ENCODE measurements at places on chromosomes 11 and 22. TPM values are rescaled to one million over a fixed set of nuclear protein-coding genes. Genes with fewer than 3 reads are reported as not detected.

- no peak overlapping the region for H3K27ac ChIP-seq
- peaks cover 14% of the 10 kb centered on the region for H3K4me1 ChIP-seq
- 0 out of 2 replicates have a peak, but pooled peaks cover under 1% of the 10 kb centered on the region for H3K27me3 ChIP-seq
Measured at GRCh38 chr11:117816151-117816741, 8.3 kb downstream of the FXYD2 start.

DNA sequence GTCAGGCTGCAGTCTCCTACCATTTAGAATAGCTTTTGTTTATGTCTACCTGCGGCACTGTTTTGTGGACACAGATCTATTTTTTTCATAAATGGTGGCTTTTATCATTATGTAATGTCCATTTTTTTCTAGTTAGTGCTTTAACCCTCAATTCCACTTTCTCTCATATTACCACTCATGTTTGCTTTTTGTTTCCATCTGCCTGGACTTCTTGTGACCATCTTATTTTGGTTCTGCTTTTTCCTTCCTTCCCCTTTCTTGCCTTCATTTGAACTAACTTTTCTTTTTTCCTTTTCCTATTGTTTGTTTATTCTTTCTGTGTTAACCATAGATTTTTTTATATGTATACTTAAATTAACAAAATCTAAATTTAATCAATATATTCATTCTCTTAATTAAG is 98.5 kb upstream of the SLC22A12 start:
- peaks cover 59% of the 10 kb centered on the region for H3K27me3 ChIP-seq
- DNase-seq, result no peak
- no peak overlapping the region for H3K27ac ChIP-seq

DNA sequence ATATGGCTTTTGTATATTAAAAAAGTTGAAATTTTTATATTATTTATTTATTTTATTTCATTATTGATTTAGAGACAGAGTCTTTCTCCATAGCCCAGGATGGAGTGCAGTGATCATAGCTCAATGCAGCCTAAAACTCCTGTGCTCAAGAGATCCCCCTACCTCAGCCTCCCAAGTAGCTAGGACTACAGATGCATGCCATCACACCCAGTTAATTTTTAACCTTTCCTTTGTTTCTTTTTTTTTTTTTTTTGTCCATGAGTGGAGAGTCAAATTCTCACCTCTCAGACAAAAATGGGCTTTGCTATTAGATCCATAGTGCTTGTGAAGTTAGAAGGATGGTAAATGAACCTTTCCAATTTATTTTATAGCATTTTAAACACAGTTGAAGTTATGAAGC is 182.5 kb downstream of the SOX6 start:
- no peak for DNase-seq
- H3K36me3 ChIP-seq, result no peaks in the 10 kb centered on the region
- no peaks in the 10 kb centered on the region for H3K27me3 ChIP-seq
- H3K4me1 ChIP-seq, result no peaks in the 10 kb centered on the region
- no peak overlapping the region for H3K4me3 ChIP-seq
- H3K27ac ChIP-seq, result no peak overlapping the region

GRCh38 chr22:50178471-50178864 is 7.2 kb upstream of the TRABD start:
- H3K4me3 ChIP-seq, result no peak overlapping the region
- no peaks in the 10 kb centered on the region for H3K4me1 ChIP-seq
- H3K36me3 ChIP-seq, result no peaks in the 10 kb centered on the region
- H3K27ac ChIP-seq, result no peak overlapping the region
- H3K27me3 ChIP-seq, result no peaks in the 10 kb centered on the region

DNA sequence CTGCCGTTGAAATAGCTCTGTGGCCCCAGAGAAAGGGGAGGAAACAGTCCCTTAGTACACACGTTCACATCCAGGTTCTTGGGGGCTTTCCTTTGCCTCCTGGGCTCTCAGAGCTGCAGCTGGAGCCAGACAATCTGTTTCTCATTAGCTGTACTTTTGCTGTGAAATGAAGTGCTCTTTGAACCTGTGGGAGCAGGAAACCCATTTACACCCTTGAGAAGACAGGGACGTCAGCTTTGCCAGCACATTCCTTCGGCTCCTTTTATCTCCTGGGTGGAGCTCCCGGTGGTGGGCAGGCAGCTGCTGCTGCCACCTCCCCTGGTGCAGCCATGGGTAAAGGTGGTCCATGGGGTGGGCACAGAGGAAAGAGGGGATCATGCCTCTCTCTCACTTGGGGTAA is 80.6 kb upstream of the TIMP3 start:
- no peak overlapping the region for H3K4me3 ChIP-seq
- no peak overlapping the region for H3K27ac ChIP-seq
- no peaks in the 10 kb centered on the region for H3K4me1 ChIP-seq
- DNase-seq, result no peak
- no peaks in the 10 kb centered on the region for H3K36me3 ChIP-seq

GRCh38 chr11:41461057-41461681 is 1.7 kb upstream of the LRRC4C start:
- no peak overlapping the region for H3K27ac ChIP-seq
- H3K27me3 ChIP-seq, result peaks cover 23% of the 10 kb centered on the region
- peak; percentile 50 for DNase-seq
- no peaks in the 10 kb centered on the region for H3K36me3 ChIP-seq
- no peaks in the 10 kb centered on the region for H3K4me1 ChIP-seq

GRCh38 chr22:48941903-48942575 is 885.6 kb downstream of the BRD1 start:
- no peak overlapping the region for H3K4me3 ChIP-seq
- no peaks in the 10 kb centered on the region for H3K27me3 ChIP-seq
- no peaks in the 10 kb centered on the region for H3K36me3 ChIP-seq
- DNase-seq, result no peak

DNA sequence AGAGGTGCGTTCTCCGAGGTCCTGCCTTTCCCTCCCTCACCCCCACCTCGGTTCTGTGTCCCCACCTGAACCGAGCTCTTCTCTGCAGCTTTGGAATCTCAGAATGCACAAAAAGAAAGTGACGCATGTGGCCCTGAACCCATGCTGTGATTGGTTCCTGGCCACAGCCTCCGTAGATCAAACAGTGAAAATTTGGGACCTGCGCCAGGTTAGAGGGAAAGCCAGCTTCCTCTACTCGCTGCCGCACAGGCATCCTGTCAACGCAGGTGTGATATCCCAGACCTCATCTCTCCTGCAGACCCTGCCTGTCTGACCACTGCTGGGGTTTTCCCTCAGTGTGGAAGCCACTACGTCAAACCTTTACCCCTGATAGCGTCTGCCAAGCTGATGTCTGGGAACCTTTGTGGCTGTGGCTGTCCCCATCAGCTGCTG is 13.9 kb downstream of the ACP2 start:
- H3K27me3 ChIP-seq, result no peaks in the 10 kb centered on the region
- H3K36me3 ChIP-seq, result peaks cover 3% of the 10 kb centered on the region
- H3K4me3 ChIP-seq, result peak overlapping the region; percentile 63
- H3K4me1 ChIP-seq, result peaks cover 43% of the 10 kb centered on the region
- H3K27ac ChIP-seq, result peak overlapping the region; percentile 91

- no peaks in the 10 kb centered on the region for H3K36me3 ChIP-seq
- H3K27ac ChIP-seq, result no peak within 1 kb of the TSS
- peak; percentile 55 for DNase-seq
- H3K4me3 ChIP-seq, result peak within 1 kb of the TSS; percentile 81
Measured at GRCh38 chr22:46537225-46537945, at the start of gene CELSR1. CELSR1 (minus strand) TSS chr22:46537620; CDS start chr22:46537170, 450 bp downstream.

- no peak for DNase-seq
- H3K27ac ChIP-seq, result no peak overlapping the region
- H3K4me1 ChIP-seq, result peaks cover 17% of the 10 kb centered on the region
- H3K4me3 ChIP-seq, result no peak overlapping the region
- no peaks in the 10 kb centered on the region for H3K36me3 ChIP-seq
- H3K27me3 ChIP-seq, result no peaks in the 10 kb centered on the region
Measured at GRCh38 chr22:35598396-35598710, 18.8 kb downstream of the MB start.

GRCh38 chr22:19679522-19680101 is 34.7 kb upstream of the SEPTIN5 start:
- H3K27ac ChIP-seq, result no peak overlapping the region
- H3K27me3 ChIP-seq, result no peaks in the 10 kb centered on the region
- no peaks in the 10 kb centered on the region for H3K36me3 ChIP-seq
- no peak overlapping the region for H3K4me3 ChIP-seq
- DNase-seq, result peak; percentile 33

Gene SYT8
- total RNA-seq, result 4.7 TPM

Measured in PC-3 (cell line).